ENCODE measurements at places on chromosomes 2 and 18. TPM values are rescaled to one million over a fixed set of nuclear protein-coding genes. Genes with fewer than 3 reads are reported as not detected.

SATB2 gene
- 219 TPM for total RNA-seq

RUFY4 gene
- 0.28 TPM for total RNA-seq

ALLC gene
- not detected for total RNA-seq

SERPINB3 gene
- not detected for total RNA-seq

GALM gene
- 59.0 TPM for total RNA-seq

CFAP65 gene
- total RNA-seq = 0.39 TPM

LRPPRC gene
- total RNA-seq = 98.8 TPM

Data from left colon (tissue), 2 donors.